ENCODE measurements at places on chromosomes 7 and 10. TPM values are rescaled to one million over a fixed set of nuclear protein-coding genes. Genes with fewer than 3 reads are reported as not detected.

Gene FAM13C
- total RNA-seq = 18.5 TPM

Gene RNF32
- total RNA-seq = 0.59 TPM

Gene CARD11
- total RNA-seq = 1.8 TPM

Gene FAM241B
- 5.2 TPM for total RNA-seq

Gene HKDC1
- 0.79 TPM for total RNA-seq

Gene FBXO24
- 0.44 TPM for total RNA-seq

Gene RPA3
- 72.8 TPM for total RNA-seq

DNA sequence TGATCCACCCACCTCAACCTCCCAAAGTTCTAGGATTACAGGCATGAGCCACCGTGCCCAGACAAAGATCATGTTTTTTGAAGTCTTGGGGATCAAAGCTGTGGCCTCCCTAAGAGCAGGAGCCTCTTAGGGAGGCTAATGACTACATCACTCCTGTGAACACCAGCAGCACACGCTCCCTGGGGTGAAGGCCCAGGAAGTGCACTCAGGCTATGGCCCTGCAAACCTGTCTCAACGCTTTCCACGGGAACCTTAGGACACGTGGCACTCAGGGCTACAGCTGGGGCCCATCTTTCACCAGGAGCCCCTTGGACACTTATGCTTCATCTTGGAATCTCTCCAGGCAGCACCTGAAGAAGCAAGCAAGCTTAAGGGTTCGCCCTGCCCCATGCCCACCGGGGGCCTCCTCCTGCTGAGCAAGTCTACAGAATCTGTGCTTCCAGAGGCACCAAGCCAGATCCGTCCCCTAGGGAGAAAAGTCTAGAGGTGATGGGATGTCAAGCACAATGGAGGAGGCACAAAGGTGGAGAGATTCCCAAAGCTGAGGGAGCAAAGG, 18.4 kb downstream of the VSTM4 start:
- H3K4me1 ChIP-seq = no peaks in the 10 kb centered on the region
- DNase-seq = no peak
- H3K4me3 ChIP-seq = no peak overlapping the region
- H3K36me3 ChIP-seq = no peaks in the 10 kb centered on the region

DNA sequence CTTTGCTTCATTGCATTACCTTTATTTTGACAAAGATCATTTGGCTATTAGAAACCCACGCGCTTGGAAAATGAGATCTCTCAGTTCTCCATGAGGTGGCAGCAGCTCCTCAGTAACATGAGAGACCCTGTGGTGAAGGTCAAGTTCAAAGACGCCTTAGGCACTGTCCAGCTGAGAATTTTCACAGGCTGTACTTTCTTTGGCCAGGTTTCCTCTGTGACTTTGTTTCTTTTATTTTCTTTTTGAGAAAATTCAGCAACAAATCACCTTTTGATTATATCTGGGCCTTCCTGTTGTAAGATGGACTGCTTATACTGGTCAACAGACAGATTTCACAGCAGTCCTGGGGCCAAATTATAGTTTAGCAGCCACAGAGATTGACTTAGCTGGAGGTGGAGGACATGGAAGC, 54.5 kb downstream of the RAB18 start:
- DNase-seq = peak; percentile 39
- H3K27ac ChIP-seq = no peak overlapping the region
- H3K4me3 ChIP-seq = no peak overlapping the region
- no peaks in the 10 kb centered on the region for H3K4me1 ChIP-seq

- no peaks in the 10 kb centered on the region for H3K4me1 ChIP-seq
- DNase-seq = no peak
- H3K27ac ChIP-seq = no peak overlapping the region
- H3K36me3 ChIP-seq = no peaks in the 10 kb centered on the region
These were observed 129.8 kb downstream of the GPR158 start for GRCh38 chr10:25304606-25305005.

DNA sequence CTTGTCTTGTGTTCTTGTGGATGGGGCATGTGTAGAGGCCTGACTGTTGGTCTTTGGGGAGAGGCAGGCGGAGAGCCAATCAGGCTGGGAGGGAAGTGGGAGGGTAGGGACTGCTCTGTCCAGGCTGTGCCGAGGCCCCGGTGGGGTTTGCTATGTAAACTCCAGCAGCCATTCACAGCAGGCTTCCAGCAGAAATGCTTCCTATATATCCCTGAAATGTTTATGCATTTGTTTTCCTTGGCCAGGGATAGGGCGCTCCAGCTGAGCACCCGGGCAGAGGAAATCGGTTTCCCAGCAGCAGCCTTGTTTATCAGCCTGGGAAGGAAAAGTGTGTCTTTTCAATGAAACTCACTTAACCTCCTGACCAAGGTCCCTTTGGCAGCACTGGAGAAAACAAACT, 18.3 kb upstream of the AQP1 start:
- no peak for DNase-seq
- no peaks in the 10 kb centered on the region for H3K27me3 ChIP-seq
- no peaks in the 10 kb centered on the region for H3K36me3 ChIP-seq
- H3K4me1 ChIP-seq = peaks cover 14% of the 10 kb centered on the region

DNA sequence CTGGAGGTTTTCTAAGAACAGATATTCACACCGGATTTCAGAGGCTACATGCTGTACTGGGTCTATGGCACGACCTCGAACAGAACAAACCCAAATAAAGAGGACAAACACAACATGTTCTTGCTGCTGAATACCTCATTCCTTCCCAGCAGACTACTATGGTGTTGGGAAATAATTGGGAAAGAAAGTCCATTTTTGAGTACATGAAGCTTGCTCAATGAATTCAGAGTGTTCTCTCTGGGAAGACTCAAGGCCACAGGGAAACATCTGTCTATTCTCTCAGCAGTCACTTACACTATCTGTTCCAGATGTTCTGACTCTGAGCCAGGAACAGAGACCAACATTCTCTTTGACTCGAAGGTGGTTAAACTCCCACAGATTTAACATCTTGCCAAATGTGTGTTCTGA, 30.9 kb downstream of the LAMB1 start:
- DNase-seq = peak; percentile 74
- no peaks in the 10 kb centered on the region for H3K27me3 ChIP-seq
- peak overlapping the region; percentile 78 for H3K27ac ChIP-seq
- peaks cover 24% of the 10 kb centered on the region for H3K4me1 ChIP-seq
- H3K36me3 ChIP-seq = peaks cover 60% of the 10 kb centered on the region
- H3K4me3 ChIP-seq = no peak overlapping the region

DNA sequence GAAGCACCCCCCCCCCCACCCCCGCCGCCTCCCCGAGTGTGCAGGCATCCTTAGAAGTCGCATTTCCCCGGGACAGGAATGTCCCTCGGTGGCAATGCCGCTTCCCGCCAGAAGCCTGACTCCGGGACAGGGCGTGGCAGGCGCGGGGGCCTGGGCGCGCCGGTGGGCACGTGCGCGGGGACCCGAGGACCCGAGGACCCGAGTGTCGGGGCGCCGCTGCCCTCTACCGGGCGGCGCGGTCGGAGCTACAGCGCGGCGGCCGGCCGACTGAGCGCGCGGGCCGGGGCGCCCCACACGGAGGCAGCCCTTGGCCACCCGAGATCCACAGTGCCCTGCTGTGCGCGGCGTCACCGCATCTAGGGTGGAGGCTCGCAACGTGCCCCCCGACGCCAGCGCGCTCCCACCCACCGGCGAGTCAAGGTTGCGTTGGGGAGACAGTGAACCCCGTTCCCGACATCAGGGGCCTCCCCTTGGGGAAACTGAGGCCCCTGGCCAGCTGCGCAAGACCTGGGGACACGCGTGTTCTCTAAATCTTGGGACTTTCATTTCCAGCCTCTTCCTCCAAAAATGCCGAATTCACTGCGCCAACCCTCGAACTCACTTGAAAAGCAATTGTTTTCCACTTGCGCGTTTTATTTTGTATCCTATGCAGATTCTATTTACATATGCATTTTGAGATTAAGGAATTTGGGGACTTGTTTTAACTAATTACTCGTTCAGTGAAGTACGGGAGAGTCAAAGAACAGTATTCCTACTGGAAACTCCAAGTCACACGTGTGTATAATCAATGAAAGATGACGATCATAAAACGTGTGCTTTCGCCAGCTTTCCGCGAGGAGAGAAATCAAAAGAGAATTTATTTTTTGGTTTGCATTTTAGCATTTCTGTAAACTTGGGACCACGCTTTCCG, 3.1 kb upstream of the CUX1 start:
- no peaks in the 10 kb centered on the region for H3K27me3 ChIP-seq
- peaks cover 33% of the 10 kb centered on the region for H3K4me1 ChIP-seq

DNA sequence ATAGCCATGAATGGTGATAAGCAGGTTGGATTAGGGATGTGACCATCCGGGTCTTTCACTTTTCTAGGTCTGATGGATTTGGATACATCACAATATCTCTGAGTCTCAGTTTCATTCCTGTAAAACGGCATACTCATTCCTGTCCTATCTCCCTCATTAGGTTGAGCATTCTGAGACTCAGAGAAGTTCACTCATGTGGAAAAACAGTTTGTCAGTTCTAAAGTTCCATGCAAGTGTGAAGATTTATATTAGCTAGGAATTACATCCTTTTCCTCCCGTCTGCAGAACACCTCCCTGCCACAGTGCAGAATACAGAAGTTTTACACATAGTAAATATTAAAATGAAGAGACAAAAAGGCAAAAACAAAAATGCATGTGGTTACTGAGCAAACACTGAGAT, 94.2 kb upstream of the SLC25A13 start:
- no peaks in the 10 kb centered on the region for H3K36me3 ChIP-seq
- peaks cover 29% of the 10 kb centered on the region for H3K4me1 ChIP-seq
- DNase-seq = peak; percentile 30
- no peak overlapping the region for H3K4me3 ChIP-seq
- H3K27me3 ChIP-seq = no peaks in the 10 kb centered on the region

GRCh38 chr10:18202680-18203460, 62.6 kb downstream of the CACNB2 start:
- no peaks in the 10 kb centered on the region for H3K36me3 ChIP-seq
- no peak overlapping the region for H3K4me3 ChIP-seq
- peak; percentile 37 for DNase-seq
- peak overlapping the region; percentile 39 for H3K27ac ChIP-seq
- peaks cover 41% of the 10 kb centered on the region for H3K4me1 ChIP-seq

DNA sequence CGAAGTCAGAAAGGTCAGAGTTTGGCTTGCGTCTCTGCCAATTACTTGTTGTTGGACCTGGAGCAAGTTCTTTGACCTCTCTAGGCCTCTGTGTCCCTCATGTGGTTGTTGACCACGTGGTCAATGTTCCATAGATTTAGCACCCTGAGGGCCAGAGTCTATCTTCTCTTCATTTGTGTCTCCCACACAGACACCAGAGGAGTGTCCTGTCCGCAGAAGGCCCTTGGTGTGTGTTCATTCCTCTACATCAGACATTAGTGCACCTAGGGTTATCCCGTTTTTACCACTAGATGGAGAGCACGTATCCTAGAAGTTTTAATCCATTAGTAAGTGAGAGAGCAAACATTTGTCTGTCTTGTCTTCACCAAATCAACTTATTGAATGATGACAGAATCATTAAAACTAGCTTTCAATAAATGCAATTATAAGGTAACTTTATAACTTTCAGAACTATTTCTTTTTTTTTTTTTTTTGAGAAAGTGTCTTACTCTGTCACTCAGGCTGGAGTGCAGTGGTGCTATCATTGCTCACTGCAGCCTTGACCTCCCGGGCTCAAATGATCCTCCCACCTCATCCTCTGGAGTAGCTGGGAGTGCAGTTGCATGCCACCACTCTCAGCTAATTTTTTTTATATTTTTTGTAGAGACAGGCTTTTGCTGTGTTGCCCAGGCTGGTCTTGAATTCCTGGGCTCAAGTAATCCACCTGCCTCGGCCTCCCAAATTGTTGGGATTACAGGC, 122.5 kb upstream of the ANKRD1 start:
- no peaks in the 10 kb centered on the region for H3K4me1 ChIP-seq
- no peak overlapping the region for H3K4me3 ChIP-seq
- H3K27me3 ChIP-seq = peaks cover 3% of the 10 kb centered on the region
- DNase-seq = peak; percentile 30

DNA sequence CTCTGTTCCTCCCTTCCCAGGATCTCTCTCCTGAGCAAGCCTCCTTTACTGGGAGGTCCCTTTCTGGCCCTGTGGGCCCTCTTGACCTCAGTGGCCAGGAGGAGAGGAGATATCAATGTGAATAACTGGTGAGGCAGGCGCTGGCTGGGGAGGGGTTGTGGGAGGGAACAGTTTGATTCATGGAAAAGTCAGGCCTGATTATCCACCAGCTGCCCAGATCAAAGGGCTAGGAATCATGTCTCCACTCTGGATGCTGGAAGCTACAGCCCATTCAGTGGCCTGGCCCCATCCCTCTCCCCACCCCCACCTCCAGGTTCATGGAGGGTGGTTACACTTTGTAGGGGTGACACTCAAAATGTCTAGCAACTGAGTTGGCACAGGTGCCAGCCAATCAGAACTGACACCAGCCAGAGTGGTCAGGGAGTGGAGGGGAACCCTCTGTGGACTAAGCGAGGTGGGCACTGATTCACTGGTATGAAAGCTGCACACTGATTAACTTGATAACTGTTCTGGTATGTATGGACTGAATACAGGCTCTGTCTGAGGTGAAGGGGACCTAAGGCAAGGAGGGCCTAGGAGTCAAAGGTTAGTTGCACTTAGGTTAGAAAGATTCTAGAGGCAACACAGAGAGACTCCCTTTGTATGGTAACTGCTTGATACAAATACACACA, 4.8 kb downstream of the PRRT4 start:
- no peaks in the 10 kb centered on the region for H3K27me3 ChIP-seq
- H3K36me3 ChIP-seq = peaks cover 23% of the 10 kb centered on the region
- H3K4me3 ChIP-seq = no peak overlapping the region
- H3K27ac ChIP-seq = no peak overlapping the region
- H3K4me1 ChIP-seq = peaks cover 5% of the 10 kb centered on the region

GRCh38 chr10:117675514-117676055, 133.0 kb downstream of the EMX2 start:
- H3K27me3 ChIP-seq = peaks cover 21% of the 10 kb centered on the region
- H3K27ac ChIP-seq = no peak overlapping the region
- no peak for DNase-seq
- H3K36me3 ChIP-seq = no peaks in the 10 kb centered on the region

DNA sequence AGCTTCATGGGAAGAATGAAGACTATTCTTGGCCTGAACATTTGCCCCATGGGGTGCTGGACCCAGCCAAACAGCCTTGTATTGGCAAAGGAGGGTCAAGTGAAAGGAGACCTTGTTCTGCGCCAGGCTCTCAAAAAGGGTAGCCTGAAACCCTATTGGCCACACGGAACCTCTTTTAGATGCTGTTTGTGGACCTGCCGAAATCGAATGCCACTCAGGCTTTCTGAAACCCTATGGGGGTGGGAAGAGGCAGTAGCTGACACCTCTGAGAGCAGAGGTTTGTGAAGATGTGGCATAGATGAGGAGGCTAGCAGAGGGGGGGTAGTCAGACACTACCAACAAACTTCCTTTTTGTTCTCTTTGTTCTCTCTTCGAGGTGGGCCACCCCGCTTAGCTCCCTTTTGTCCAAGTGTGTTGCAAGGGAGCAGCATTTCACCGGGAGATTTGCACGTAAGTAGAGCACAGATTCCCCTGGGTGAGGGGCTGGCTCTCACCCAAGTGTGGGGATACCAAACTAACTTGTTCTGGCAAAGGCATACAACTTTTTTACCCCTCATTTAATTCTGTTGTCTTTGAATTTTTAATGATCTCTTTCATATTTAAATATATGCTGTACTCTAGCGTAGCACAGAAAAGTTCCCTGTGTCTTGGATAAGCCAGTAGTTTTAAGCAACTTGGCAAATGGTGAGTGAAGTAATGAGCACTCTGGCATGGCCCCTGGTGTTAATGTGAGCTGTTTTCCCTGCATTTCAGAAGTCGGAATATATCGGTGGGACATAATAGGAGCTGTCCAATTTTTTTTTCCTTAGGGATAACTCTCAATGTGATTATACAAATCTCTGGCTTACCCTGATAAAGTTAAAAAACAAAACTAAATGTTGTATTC, 107.7 kb downstream of the SEPTIN7 start:
- peaks cover 30% of the 10 kb centered on the region for H3K4me1 ChIP-seq
- no peak overlapping the region for H3K27ac ChIP-seq
- no peaks in the 10 kb centered on the region for H3K27me3 ChIP-seq
- peak; percentile 51 for DNase-seq
- H3K4me3 ChIP-seq = no peak overlapping the region

All from A673 (cell line).